NCI-H345 (cell line): ENCODE measurements at places on chromosomes 16 and 17.

- no peak for DNase-seq
Measured at GRCh38 chr16:50310308-50311133, 44.2 kb downstream of the ADCY7 start.

DNA sequence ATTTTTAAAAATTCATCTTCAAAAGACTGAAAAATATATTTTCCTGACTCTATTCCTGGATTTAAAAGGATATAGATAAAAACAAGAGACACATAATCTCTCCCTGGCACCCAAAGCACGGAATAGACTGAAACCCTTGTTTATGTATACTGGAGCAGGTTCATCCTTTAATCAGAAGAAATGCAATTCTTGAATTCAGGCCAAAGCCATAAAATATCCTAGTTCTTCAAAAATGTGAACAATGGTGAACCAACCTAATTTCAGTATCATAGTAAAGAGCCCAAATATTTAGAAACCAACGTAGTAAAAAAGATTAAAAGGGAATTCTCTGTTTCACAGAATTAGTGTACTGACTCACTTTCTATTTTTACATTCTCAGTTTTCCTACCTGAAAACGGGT lies 188.5 kb upstream of the C17orf78 start:
- DNase-seq: no peak

DNA sequence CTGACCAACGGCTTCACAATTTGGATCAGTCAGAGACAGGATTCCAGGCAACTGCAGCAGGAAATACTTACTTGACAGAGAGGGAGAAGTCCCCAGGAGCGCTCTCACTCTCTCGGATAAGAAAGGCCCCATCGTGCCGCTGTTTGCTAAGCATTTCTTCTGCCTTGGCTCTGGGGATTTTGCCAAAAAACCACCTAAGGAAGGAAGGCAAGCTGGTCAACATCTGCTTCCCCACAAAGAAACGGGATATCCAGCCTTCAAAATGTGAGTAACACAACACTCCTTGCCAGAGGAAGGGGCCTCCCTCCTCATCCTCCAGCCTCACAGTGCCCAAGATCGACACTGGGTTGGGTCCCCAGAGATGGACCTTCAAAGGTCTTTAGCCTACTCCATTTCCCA lies 36.6 kb upstream of the SLC25A19 start:
- no peak for DNase-seq

- no peak for DNase-seq
Measured at GRCh38 chr17:77315551-77316190, 174.9 kb downstream of the SEC14L1 start.

GRCh38 chr16:55039511-55039910 lies 108.8 kb downstream of the IRX5 start:
- DNase-seq: no peak

DNA sequence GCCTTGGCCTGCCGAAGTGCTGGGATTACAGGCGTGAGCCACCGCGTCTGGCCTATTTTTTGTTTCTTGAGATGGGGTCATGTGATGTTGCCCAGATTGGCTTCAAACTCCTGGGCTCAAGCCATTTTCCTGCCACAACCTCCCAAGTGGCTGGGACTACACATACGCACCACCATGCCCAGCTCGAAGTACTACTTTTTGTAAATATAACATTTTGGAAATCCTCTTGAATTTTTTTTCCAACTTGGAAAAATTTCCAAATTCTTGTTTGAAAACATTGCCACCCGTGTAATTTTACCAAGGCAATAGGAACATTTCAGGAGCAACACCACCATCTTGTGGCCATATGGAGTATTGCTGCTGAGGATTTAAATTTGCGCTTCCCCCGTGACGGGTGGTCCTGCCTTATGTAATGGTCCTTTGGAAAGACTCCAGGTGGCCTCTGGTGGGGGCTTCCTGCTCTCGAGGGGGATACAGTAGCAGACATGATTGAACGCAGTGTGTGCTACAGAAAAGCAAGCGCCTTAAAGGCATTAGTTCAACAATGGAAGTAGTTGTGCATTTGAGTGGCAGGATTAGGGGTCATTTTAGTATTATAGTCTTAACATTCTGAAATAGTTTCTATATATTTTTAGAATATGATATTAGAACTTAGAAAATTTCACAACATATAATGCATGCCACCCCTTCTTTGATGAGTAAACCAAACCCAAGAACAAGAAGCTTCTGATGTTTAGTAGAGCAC lies 8.0 kb downstream of the FLYWCH1 start:
- peak; percentile 65 for DNase-seq

GRCh38 chr17:31492880-31493655 lies 101.6 kb downstream of the RAB11FIP4 start:
- no peak for DNase-seq

GRCh38 chr16:59021751-59022150 lies 287.6 kb upstream of the GOT2 start:
- DNase-seq: no peak

GRCh38 chr17:13541032-13541480 lies 60.7 kb downstream of the HS3ST3A1 start:
- no peak for DNase-seq

- peak; percentile 43 for DNase-seq
Measured at GRCh38 chr16:54466233-54466632, 179.6 kb upstream of the IRX3 start.

DNA sequence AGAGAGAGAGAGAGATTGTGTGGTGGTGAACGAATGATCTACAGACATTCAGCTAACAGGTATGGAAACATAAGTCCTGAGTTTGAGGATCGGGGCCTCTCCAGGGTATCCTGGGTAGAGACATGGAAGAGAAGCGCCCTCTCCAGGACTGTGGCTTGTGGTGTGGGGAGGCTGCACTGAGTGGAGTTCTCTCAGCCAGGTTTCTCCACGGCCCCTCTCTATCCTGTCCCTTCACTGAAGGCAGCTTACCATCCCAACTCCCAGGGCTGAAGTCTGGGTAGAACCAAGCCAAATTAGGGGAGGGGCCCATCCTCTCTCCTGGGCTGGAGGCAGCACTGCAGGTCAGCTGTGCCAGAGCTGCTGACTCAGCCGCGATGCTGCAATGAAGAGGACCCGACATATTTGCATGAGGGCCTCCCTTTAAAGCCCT lies 6.2 kb downstream of the C1QL1 start:
- no peak for DNase-seq

- no peak for DNase-seq
Measured at GRCh38 chr17:82107341-82107860, 9.4 kb upstream of the FASN start.

DNA sequence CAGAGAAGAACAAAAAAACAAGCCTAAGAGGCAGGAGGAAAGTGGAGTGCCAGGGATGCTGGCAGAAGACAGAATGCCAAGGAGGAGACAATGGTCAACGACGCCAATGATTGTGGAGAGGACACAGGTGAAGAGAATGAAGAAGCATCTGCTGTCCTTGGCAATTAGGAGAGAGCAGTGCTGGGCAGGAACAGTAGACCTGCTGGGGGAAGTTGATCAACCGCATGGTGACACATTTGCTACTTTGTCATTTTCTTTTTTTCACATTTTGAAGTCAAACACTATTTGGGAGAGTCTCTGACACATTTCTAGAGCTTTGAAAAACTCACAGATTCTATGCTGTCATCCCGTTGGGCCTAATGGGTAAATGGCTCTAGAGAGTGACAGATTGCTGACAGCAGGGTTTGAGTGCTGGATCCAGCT lies 1.1 kb upstream of the PIK3R6 start:
- DNase-seq: no peak

DNA sequence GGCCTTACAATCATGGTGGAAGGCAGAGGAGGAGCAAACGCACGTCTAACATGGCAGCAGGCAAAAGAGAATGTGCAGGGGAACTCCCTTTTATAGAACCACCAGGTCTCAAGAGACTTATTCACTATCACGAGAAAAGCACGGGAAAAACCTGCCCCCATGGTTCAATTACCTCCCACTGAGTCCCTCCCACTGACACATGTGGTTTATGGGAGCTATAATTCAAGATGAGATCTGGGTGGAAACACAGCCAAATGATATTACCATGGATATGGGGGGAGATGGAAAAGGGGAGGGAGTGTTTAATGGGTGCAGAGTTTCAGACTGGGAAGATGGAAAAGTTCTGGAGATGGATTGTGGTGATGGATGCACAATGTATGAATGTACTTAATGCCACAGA lies 23.0 kb downstream of the TEKT5 start:
- DNase-seq: no peak

- no peak for DNase-seq
Measured at GRCh38 chr17:65053354-65053881, 3.1 kb downstream of the GNA13 start.
